ENCODE measurements at places on chromosomes 7 and 10.

- DNase-seq, result no peak
Observed at GRCh38 chr7:44324204-44324480, 1.3 kb downstream of the CAMK2B start.

DNA sequence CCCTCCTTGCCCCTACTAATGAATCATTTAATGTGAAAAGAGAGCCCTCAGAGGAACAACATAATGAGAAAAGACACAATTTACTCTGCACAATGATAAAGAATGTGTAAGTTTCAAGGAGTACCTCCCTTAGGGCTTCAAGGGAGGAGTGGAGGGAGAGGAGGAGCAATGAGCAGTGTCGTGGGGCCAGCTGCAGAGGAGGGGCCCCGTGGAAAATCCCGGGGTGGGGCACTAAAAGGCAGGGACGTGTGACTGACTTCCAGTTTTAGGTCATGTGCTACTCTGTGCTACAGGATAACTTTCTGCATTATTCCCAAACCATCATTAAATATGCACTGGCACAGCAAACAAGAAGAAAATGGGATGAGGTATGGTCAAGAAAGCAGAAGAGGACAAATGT is 108.1 kb downstream of the ANLN start:
- no peak for DNase-seq

DNA sequence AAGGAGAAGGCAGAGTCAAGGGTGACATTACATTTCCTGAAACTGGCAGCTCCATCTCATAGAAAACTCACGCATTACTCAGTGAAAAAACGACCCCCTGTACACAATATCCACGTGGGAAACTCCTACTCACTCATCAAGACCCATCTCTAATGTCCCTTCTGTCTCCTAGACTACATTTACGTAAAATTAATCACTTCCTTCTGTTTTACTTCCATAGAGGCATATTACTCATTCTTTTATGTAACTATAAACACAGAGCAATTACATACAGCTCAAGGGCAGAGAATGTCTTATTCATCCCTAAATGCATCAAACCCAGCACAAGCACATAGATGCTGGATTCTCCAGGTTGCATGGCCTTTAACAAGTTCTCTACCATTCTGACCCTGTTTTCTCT is 281.8 kb downstream of the KCNMA1 start:
- no peak for DNase-seq

DNA sequence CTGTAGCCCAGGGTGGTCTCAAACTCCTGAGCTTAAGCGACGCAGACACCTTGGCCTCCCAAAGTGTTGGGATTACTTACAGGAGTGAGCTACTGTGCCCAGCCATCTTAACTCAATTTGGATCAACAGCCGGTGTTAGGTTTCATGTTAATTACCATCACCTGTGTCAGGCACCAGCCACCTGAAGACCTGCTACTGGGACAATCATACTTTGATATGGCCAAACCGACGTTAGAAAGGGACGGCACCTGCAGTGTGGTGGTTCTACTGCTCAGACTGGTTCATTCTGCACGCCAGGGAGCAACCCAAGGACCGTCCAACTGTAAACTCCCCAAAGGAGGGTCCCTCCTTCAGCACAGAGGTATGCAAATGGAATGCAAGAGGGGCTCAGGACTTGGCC is 74.2 kb upstream of the CYTH3 start:
- DNase-seq, result no peak

GRCh38 chr7:128408709-128409595 is 830 bp downstream of the IMPDH1 start:
- no peak for DNase-seq

DNA sequence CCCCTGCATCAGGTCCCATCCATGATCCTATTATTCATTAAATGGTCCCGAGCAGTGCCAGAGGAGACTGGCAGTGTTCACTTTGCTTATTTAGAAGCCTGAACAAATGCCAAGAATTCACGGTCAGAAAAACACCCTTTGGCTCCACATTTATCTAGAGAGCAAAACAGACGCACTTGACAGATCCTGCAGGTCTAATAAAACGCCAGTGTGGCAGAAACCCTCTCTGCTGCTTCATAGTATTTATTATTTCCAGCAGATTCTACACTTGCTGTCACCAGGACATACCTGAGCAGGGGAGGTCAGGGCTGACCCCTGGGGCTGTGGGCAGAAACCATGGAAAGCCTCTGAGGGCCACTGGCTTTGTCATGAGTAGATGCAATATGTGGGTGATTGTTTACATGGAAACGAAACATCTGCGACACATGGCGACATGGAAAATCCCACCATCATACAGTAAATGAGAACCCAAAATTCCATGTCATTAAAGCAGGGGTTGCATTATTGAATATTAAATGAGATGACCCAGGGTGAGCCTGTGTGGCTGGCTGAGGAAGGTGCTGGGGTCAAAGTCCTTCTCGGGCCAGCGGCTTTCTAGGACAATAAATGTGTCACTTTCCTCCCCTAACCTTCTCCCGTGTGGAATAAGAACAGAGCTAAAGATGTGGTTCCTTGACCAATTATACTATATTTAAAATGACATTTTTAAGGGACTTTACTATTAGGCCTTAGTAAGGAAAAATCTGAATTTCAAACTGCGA is 205.9 kb upstream of the SVIL start:
- no peak for DNase-seq

GRCh38 chr10:124626759-124627380 is 117.3 kb downstream of the FAM53B start:
- DNase-seq, result no peak

DNA sequence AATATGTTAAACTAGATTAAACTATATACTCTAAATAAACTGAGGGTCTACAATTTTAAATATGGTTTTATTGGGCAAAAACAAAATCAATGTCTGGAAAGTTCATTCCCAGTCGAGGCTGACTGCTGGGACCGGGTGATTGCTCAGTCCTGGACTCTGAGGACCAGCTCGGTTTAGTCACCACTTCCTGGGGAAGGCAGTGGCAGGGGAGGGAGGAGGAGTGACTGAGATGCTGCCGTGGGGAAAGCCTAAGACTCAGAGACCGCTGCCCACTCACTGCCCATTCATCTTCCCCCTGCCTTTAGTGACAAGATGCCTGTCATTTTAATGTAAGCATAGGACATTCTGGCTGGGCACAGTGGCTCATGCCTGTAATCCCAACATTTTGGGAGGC is 29.0 kb downstream of the ATOH7 start:
- DNase-seq, result no peak

GRCh38 chr10:4264209-4264865 is 479.3 kb upstream of the KLF6 start:
- no peak for DNase-seq

DNA sequence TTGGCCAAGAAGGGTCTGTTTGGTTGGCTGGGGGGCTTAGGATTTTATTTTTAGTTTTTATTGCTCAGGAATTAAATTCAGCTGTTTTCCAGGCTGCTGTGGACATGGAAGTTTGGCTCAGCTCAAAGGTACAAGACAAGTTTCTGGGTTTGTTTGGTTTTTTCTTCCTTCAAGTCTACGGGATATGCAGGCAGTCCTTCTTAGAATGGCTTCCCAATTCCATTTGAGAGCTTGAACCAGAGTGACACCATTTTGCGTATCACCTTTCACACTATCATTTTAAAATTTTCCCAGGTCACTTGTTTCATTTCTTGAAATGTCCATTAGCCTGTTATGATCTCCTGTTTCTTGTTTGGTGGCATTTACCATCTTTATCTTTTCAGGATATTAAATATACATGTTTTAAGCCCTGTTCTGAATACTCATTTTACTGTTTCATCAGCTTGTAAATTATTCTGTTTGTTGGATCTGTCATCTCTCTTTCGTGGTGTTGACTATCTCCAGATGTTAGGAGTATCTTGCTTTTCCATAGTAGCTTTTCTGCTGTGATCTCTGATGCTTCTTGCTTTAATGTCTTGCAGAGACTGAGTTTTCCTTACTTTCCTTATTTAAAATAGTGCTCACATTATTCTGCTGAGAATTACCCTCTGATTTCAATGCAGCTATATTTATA is 9.4 kb upstream of the TMEM168 start:
- no peak for DNase-seq

All from psoas muscle (tissue), 8 donors.